ENCODE measurements at places on chromosomes 6 and 20. TPM values are rescaled to one million over a fixed set of nuclear protein-coding genes. Genes with fewer than 3 reads are reported as not detected.

DNA sequence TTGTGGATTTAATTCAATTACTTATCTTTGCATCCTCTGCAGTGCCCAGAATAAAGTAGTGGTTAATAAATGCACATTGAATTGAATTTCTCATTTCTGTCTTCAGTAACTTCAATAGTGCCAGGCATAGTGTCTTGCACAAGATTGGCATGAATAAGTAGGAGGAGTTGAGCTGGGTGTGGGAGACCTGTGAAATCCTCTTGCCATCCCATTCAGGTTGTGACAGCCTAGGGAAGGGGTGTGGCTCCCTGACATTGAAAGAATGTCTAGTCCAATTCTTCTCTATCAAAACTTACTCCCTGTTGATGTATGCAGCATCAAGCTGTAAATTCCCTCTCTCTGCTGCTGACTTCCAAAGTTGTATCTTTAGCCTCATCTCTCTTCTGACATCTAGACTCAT lies 73.2 kb downstream of the CDH22 start:
- no peak for DNase-seq

- DNase-seq = no peak
These were observed 31.4 kb downstream of the SNPH start for GRCh38 chr20:1297486-1297885.

RRAGD gene
- total RNA-seq = 5.0 TPM

EMILIN3 gene
- not detected for total RNA-seq

GRCh38 chr6:8905757-8906156 lies 470.4 kb upstream of the SLC35B3 start:
- DNase-seq = no peak
